NCI-H446 (cell line): ENCODE measurements at places on chromosomes 2 and 18.

DNA sequence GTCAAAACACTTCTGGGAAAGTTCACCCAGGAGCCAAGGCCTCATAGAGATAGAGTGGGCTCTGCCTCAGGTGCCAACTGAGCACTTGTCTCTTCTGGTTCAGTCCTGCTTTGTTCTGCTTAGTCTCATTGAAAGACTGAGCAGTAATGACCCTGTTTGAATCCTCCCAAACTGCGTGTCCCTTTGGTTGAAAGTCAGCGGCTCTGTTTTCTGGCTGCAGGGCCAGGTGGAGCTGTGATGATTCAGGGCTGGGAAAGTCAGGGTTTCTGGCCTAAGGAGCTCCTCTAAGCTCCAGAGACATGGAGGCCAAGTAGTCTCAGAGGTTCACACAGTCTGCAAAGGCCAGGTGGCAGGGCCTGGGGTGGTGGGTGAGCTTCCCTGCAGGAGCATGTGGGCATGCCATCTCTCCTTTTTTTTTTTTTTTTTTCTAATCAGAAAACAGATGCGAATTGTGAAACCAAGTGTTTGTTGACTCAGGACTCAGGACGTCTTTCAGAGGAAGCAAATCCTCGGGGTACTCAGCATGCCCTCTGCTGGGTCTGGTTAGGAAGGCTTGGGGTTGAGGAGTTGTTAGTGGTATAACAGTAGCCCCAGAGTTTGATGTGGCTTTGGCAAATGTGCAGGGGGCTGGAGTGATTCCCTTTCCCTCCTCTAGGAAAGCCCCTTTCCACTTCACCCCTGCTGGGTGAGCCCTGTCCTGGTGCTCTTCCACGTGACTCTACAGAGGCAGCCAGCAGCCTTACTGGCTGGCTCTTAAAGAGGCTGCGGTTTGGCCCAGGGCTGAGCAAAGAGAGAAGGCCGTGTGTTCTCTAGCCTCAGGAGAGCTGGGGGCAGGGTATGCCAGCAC is 38.3 kb downstream of the TMEM17 start:
- no peak for DNase-seq

GRCh38 chr2:68195096-68195495 is 37.4 kb downstream of the PNO1 start:
- no peak for DNase-seq

DNA sequence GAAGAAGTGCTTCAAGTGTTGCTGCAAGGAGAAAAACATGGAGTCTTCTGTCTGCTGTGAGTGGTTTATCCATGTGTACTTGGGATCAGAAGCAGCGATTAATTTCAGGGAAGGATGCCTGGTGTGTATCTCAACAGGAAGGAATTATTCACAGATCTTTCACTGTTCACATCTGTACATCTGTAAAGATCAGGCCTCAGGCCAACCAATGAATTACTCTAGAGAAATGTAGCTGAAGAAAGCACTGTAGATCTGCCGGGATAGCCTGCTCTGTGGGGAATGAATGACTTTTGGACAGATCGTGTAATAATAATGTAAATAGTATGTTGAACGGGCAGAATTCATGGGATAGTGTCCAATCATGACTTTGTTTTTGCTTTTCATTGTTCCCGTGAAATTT is 54.0 kb upstream of the SPP2 start:
- no peak for DNase-seq

DNA sequence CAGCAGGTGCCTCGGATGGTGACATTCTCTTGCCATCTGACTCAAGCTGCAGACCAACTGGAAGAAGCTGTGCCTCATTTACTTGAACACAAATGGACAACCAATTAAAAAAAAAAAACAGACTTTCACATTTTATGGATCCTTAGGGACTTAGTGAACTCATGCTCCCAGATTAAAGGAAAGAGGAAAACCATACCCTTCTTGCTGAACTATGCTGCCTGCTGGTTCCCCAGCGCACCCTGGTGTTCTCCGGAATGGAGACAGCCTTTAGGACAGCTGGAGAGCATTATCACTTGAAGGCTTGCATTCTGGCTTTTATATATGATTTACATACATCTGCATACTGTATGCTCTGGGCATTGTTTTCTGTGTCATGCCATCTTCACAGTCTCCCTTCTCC is 370.7 kb downstream of the SLC4A3 start:
- no peak for DNase-seq

- DNase-seq: no peak
Measured at GRCh38 chr2:231666171-231667095, 41.9 kb upstream of the PTMA start.

- no peak for DNase-seq
Measured at GRCh38 chr2:100682536-100682935, 119.7 kb downstream of the PDCL3 start.

DNA sequence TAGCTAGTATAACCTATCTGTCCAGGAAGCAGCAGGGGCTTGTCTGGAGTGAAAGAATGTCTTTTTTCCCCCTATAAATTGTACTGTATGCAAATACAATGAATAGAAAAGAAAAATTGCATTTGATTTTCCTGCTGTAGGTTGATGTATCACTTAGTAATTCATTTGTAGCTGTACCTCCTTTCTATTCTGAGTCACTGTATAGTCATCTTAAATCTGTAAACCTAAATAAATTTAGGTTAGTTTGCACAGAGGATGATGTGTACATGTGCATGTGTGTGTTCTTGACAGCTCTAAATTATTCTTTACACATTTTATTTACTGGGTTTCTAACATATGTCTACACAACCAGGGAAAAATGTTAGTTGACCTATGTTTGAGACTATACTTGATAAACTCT is 478.7 kb upstream of the CNTNAP5 start:
- DNase-seq: no peak

DNA sequence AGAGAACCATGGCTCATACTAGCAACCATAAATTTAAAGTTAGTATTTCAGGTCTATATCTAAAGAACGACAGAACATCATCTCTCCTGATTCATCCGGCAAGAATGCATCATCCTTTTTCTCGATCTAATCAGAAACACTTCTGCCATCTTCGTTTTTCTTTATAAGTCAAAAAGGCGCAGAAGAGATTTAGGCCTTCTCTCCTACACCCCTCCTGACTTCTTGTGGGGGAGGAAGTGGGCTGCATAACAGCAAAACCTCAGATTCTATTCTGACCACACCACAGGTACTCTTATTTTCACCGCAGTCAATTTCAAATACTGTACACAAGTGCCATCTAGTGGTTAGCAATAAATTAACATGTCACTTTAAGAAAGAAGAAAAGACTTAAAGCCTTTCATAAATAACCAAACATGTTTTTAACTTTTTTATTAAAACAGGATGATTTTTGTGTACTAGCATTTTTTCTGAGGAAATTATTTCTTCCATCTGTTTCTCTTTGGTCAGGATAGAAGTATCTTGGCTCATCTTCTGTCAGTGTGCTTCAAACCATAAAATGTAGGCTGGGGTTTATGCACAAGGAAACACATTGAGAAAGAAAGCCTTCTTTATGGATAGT is 48.4 kb upstream of the PIK3C3 start:
- peak; percentile 9 for DNase-seq

DNA sequence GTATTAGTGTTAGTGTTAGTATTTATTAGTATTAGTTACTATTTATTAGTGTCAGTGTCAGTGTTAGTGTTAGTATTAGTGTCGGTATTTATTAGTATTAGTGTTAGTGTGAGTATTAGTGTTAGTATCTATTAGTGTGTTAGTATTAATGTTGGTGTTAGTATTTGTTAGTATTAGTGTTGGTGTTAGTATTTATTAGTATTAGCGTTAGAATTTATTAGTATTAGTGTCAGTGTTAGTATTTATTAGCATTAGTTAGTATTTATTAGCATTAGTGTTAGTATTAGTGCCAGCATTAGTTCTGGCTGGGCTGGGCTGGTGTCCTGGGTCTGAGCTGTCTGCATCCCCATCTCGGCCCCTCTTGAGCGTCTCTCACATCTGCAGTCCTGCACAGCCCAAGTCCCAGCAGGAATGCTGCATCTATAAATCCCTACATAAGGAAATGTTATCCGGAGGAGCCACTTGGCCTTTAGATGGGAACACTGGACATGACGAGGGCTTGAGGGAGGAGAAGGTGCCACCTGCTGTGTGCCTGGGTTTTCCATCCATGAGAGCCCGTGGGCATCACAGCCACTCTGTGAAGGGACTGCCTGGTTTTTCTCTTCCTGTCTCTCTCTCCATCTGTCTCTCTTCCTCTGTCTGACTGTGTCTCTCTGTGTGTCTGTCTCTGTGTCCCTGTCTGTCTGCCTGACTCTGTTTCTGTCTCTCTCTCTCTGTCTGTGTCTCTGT is 33.6 kb downstream of the TWIST2 start:
- DNase-seq: no peak

- no peak for DNase-seq
Measured at GRCh38 chr2:142642650-142643049, 234.8 kb upstream of the KYNU start.

- DNase-seq: no peak
Measured at GRCh38 chr2:12379143-12379542, 337.6 kb upstream of the TRIB2 start.

GRCh38 chr2:168596881-168597655 is 141.0 kb downstream of the CERS6 start:
- DNase-seq: no peak

- no peak for DNase-seq
Measured at GRCh38 chr2:183057333-183057985, 19.2 kb upstream of the NCKAP1 start.
